ENCODE measurements at places on chromosomes 1 and 21. TPM values are rescaled to one million over a fixed set of nuclear protein-coding genes. Genes with fewer than 3 reads are reported as not detected.
A peak's percentile ranks its signal among the peaks of the same experiment; 100 is the strongest.

DNA sequence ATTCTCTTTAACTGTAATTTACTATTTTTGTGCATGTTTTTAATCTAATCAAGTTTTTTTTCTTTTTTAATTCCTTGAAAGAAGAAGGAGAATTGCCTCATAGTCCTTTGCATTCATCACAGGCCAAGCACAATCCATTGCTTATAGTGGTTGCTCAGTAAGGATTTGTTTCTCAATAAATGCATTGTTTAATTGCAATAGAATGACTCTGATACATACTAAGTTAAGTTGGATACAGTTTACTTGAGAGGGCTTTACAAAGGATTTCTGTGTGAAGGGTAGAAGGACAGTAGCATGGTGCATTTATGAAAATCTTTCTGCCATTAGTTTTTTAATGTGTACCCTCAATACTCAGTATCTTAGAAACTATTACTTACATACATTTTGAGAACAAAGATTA, 186.2 kb downstream of the LRRIQ3 start:
- DNase-seq, result no peak

DNA sequence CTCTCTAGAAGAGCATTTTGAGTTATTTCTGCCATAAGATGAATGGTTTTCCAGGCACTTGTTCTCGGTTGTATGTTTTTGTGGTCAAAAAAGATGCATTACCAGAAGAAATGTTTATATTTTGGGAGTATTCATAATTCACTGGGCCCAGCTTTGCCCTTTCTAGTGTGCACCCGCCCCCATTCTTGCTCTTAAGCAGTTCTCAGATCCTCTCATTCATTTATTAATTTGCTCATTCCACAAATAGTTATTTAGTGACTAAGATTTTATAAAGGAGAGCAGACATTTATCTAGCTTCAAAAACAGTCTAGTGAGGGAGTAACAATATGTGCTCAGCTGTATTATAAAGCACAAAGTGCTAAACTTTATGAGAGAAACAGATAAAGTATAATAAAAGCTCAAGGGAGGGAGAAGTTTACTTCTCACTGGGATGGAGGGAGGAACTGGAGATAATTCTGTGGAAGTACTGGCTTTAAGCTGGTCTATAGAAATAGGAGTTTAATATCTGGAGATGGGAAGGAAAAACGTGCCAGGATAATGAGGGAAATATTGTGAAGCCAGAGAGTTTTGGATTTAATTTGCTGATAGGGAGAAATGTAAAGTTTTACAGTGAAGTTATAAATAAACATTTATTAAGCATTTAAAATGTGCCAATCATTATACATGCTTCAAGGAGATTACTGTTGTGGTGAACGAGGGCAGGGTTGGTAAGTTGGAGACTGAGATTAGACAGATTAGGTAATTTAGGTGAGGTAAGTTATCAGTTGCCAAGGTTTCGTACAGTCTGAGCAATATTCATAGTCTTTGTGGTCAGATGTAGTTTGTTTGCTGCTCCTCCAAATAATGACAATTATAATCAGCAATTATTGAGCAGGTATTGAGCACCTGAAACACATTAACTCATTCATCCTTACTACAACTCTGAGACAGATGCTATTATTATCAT, 9.1 kb upstream of the MACF1 start:
- peak; percentile 42 for DNase-seq

- DNase-seq, result no peak
Observed at GRCh38 chr1:22044690-22045420, 7.7 kb upstream of the CDC42 start.

The IQCC gene
- total RNA-seq, result 2.5 TPM

The SYTL1 gene
- total RNA-seq, result 107 TPM

The GBP4 gene
- 41.0 TPM for total RNA-seq

The CHIA gene
- total RNA-seq, result not detected

- no peak for DNase-seq
Observed at GRCh38 chr21:21722731-21723130, 724.5 kb downstream of the NCAM2 start.

DNA sequence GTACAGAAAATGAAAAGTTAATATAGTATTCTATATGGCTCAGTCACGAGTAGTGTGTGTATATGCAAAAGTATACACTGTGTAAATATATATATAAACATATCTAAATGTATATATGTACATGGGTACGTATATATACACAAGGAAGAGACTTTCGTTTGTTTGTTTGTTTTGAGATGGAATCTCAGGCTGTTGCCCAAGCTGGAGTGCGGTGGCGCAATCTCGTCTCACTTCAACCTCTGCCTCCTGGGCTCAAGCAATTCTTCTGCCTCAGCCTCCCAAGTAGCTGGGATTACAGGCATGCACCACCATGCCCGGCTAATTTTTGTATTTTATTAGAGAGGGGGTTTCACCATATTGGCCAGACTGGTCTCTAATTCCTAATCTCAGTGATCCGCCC, 16.4 kb downstream of the IL12RB2 start:
- DNase-seq, result no peak

- no peak for DNase-seq
Observed at GRCh38 chr1:214397497-214397896, 116.5 kb downstream of the SMYD2 start.

The IFNAR2 gene
- 83.2 TPM for total RNA-seq

The ATP1B1 gene
- total RNA-seq, result 2.3 TPM

The CLK2 gene
- total RNA-seq, result 72.2 TPM

The UBR4 gene
- total RNA-seq, result 151 TPM

The WNT4 gene
- not detected for total RNA-seq
